ENCODE measurements at places on chromosomes 7 and 10. TPM values are rescaled to one million over a fixed set of nuclear protein-coding genes. Genes with fewer than 3 reads are reported as not detected.

HOXA9 gene
- total RNA-seq = not detected

CALML3 gene
- not detected for total RNA-seq

WNT8B gene
- total RNA-seq = not detected

WDFY4 gene
- not detected for total RNA-seq

- DNase-seq = no peak
- no peaks in the 10 kb centered on the region for H3K36me3 ChIP-seq
- no peaks in the 10 kb centered on the region for H3K4me1 ChIP-seq
- no peak overlapping the region for H3K4me3 ChIP-seq
- H3K27ac ChIP-seq = no peak overlapping the region
Measured at GRCh38 chr10:122152544-122152943, 118.6 kb upstream of the BTBD16 start.

MEOX2 gene
- not detected for total RNA-seq

DNA sequence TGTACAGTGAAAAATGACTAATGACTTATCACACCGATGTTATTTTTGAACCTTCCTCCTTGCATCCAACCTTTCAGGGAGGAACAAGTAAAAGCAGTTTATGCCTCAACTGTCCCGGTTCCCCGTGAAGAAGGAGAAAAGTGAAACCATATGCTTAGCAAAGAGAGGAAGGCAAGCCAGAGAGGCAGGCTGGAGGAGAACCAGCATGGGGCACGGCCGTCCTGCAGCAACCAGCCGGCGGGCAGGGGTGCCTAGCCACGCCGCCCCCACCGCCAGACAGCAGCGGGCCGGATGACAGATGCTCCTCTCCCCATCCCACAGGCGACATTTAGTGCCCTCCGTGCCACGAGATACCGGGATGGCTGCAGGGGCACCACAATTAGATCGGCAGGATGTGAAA lies 421.4 kb upstream of the MGMT start:
- H3K36me3 ChIP-seq = no peaks in the 10 kb centered on the region
- peaks cover 5% of the 10 kb centered on the region for H3K4me1 ChIP-seq
- H3K27ac ChIP-seq = no peak overlapping the region

DNA sequence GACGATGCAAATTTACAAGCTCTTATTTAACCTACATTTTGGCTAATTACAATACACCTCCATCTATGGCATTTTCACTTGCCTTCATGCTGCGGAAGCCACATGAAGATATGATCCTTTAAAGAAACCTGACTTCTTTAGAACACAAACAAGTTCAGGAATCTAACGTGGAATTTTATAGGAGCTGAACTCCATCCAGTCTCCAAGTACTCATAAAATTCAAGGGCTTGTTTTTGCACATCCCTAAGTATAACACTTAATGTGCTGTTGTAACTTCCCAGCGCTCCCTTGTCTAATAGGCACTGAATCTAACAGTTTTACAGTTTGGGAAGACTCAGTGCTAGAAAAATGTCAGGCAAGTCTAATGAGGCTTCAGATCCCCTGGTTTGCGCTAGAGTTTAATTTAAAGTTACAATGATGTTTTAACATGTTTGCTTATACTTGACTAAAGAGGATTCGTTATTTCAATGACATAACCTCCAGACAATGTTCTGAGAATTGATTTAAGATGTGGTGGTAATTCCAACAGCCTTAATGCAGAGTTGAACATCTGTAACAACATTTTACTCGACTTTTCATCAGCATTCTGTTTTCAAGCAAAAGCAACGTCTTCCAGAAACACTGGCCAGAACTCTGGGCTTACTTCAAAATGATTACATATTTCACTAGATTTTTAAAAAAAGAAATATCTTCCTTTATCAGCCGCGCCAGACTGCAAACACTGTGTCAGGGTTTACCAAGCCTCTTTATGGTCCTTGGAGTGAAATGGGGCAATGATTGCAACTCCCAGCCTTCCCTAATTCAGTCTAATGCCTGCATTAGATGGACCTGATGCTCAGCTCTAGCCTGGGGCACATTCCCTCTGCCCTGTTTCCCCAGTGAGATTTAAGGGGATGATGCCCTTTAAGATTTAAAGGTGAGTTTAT lies 664.3 kb downstream of the KCNMA1 start:
- DNase-seq = no peak
- H3K36me3 ChIP-seq = no peaks in the 10 kb centered on the region
- no peaks in the 10 kb centered on the region for H3K4me1 ChIP-seq
- no peaks in the 10 kb centered on the region for H3K27me3 ChIP-seq

GRCh38 chr7:2702594-2702957 lies 14.6 kb downstream of the AMZ1 start:
- peak overlapping the region; percentile 31 for H3K27ac ChIP-seq
- H3K4me1 ChIP-seq = peaks cover 25% of the 10 kb centered on the region
- peaks cover 48% of the 10 kb centered on the region for H3K27me3 ChIP-seq

LOXL4 gene
- total RNA-seq = not detected

- H3K36me3 ChIP-seq = no peaks in the 10 kb centered on the region
- H3K27me3 ChIP-seq = peaks cover 32% of the 10 kb centered on the region
- no peaks in the 10 kb centered on the region for H3K4me1 ChIP-seq
- DNase-seq = no peak
- no peak overlapping the region for H3K4me3 ChIP-seq
Measured at GRCh38 chr7:139930286-139930965, 101.4 kb downstream of the TBXAS1 start.

- H3K27ac ChIP-seq = peak overlapping the region; percentile 66
- H3K4me1 ChIP-seq = peaks cover 90% of the 10 kb centered on the region
- H3K36me3 ChIP-seq = peaks cover 85% of the 10 kb centered on the region
- peak; percentile 28 for DNase-seq
- no peak overlapping the region for H3K4me3 ChIP-seq
Measured at GRCh38 chr7:2953099-2953498, 90.6 kb downstream of the CARD11 start.

DNA sequence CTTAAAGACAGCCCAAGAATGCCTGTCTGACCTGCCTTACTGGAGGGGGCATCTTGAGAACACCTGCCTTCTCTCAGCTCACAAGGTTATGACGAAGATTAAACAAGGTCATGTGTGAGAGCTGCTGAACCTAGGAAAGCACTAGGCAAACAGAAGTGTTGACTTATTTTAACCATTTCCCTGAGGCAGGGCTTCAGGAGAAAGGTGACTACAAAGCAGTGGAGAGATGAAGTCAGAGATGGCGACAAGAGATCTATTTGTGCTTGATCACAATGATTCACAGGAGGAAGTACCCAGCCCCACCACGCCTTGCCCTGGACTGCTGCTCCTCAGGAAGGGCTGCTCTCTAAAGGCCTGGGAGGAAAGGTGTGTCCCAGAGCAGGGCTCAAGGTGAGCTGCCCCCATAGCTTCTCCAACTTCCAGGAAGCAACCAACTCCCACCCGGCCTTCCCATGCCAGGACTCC lies 27.8 kb downstream of the STN1 start:
- no peaks in the 10 kb centered on the region for H3K27me3 ChIP-seq
- no peak overlapping the region for H3K4me3 ChIP-seq
- DNase-seq = no peak

DNA sequence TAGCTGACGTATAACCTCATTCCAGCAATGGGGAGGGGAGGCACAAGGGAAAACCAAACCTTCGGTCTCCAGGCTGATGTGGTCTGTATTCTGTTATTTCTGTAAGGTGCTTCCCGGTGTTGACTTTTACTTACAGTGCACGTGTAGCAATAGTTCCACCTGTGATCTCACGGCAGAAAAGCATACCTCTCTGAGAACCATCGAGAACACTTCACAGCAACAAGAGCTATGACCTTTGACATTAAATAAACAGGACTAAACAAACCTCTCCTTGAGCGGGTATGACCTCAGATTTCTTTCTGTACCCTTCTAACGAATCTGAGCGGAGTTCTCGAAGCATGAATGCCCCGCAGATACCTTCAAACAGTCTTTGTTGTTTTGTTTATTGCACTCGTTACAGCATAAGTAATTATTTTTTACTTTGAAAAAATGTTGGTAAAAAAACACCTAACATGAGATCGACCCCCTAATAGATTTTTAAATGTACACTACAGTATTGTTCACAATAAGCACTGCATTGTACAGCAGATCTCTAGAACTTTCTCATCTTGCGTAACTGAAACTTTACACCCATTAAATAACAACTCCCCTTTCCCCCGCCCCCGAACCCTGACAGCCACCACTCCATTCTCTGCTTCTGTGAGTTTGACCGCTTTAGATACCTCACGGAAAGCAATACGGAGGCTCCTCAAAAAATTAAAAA lies 282.3 kb downstream of the GATA3 start:
- H3K27ac ChIP-seq = no peak overlapping the region
- no peak overlapping the region for H3K4me3 ChIP-seq
- DNase-seq = no peak
- no peaks in the 10 kb centered on the region for H3K27me3 ChIP-seq

- DNase-seq = no peak
- H3K4me1 ChIP-seq = peaks cover 36% of the 10 kb centered on the region
- H3K27me3 ChIP-seq = no peaks in the 10 kb centered on the region
- H3K36me3 ChIP-seq = peaks cover 27% of the 10 kb centered on the region
Measured at GRCh38 chr7:24948739-24949138, 31.2 kb downstream of the OSBPL3 start.

CACUL1 gene
- 25.6 TPM for total RNA-seq
